ENCODE measurements at places on chromosomes 4 and X. TPM values are rescaled to one million over a fixed set of nuclear protein-coding genes. Genes with fewer than 3 reads are reported as not detected.

GRCh38 chr4:154720123-154720522 lies 23.7 kb upstream of the LRAT start:
- no peak overlapping the region for H3K4me3 ChIP-seq
- no peaks in the 10 kb centered on the region for H3K27me3 ChIP-seq
- H3K27ac ChIP-seq = no peak overlapping the region
- no peak for DNase-seq
- H3K36me3 ChIP-seq = no peaks in the 10 kb centered on the region
- H3K4me1 ChIP-seq = no peaks in the 10 kb centered on the region

DNA sequence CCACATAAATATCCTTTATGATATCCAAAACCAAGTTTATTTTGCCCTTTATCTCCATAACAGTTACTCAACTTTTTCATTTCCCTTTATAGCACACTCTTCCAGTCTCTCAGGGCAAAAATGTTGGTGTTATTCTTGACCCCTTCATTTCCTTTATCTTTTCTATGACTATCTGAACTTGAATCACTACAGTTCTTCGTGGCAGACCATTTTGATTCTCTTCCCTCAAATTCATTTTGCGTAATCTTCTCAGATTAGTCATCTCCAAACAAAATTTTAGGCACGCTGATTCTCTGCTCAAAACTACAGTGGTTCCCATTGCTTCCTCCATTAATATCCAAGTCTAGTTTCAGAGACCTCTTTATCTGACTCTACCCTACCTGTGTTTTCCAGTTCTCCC lies 26.1 kb downstream of the RUFY3 start:
- DNase-seq = no peak
- H3K4me1 ChIP-seq = no peaks in the 10 kb centered on the region
- no peak overlapping the region for H3K4me3 ChIP-seq
- no peak overlapping the region for H3K27ac ChIP-seq

DNA sequence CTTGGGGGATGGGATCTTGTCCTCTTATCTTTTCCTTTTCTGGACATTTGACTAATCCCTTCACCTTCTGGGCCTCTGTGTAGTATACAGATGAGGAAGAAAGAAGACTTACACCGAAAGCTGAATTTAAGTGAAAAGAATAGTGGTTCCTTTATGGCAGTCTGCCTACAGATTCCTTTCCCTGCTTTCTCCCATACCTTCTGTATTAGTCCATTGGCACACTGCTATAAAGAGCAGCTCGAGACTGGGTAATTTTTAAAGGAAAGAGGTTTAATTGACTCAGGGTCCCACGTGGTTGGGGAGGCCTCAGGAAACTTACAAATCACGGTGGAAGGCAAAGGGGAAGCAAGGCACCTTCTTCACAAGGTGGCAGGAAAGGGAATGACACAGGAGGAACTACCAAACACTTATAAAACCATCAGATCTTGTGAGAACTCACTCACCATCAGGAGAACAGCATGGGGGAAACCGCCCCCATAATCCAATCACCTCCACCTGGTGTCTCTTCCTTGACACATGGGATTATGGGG lies 34.0 kb upstream of the CD38 start:
- no peak overlapping the region for H3K27ac ChIP-seq
- no peak for DNase-seq
- H3K4me1 ChIP-seq = peaks cover 6% of the 10 kb centered on the region
- no peaks in the 10 kb centered on the region for H3K36me3 ChIP-seq
- H3K27me3 ChIP-seq = no peaks in the 10 kb centered on the region

- no peak overlapping the region for H3K27ac ChIP-seq
- H3K4me1 ChIP-seq = no peaks in the 10 kb centered on the region
- no peak overlapping the region for H3K4me3 ChIP-seq
- no peak for DNase-seq
- no peaks in the 10 kb centered on the region for H3K36me3 ChIP-seq
- no peaks in the 10 kb centered on the region for H3K27me3 ChIP-seq
Measured at GRCh38 chrX:109847257-109848187, 114.5 kb upstream of the ACSL4 start.

- no peak overlapping the region for H3K27ac ChIP-seq
- no peaks in the 10 kb centered on the region for H3K4me1 ChIP-seq
- no peak overlapping the region for H3K4me3 ChIP-seq
- H3K36me3 ChIP-seq = no peaks in the 10 kb centered on the region
- H3K27me3 ChIP-seq = no peaks in the 10 kb centered on the region
Measured at GRCh38 chr4:12446256-12446655, 1017.6 kb upstream of the HS3ST1 start.

- DNase-seq = no peak
- H3K27ac ChIP-seq = no peak overlapping the region
- H3K4me3 ChIP-seq = no peak overlapping the region
- no peaks in the 10 kb centered on the region for H3K27me3 ChIP-seq
- H3K36me3 ChIP-seq = no peaks in the 10 kb centered on the region
Measured at GRCh38 chrX:25290132-25290531, 274.4 kb upstream of the ARX start.

- H3K27ac ChIP-seq = no peak overlapping the region
- no peak overlapping the region for H3K4me3 ChIP-seq
- H3K36me3 ChIP-seq = no peaks in the 10 kb centered on the region
- peaks cover under 1% of the 10 kb centered on the region for H3K4me1 ChIP-seq
- no peak for DNase-seq
Measured at GRCh38 chr4:122091836-122092405, 60.2 kb upstream of the BLTP1 start.

- no peak overlapping the region for H3K4me3 ChIP-seq
- no peaks in the 10 kb centered on the region for H3K36me3 ChIP-seq
- DNase-seq = no peak
- no peaks in the 10 kb centered on the region for H3K4me1 ChIP-seq
Measured at GRCh38 chr4:8147231-8147970, 11.2 kb downstream of the ABLIM2 start.

- no peaks in the 10 kb centered on the region for H3K27me3 ChIP-seq
- H3K4me1 ChIP-seq = no peaks in the 10 kb centered on the region
- no peaks in the 10 kb centered on the region for H3K36me3 ChIP-seq
Measured at GRCh38 chr4:22115262-22115661, 166.7 kb upstream of the KCNIP4 start.

The NPY1R gene
- total RNA-seq = 11.6 TPM

The FGG gene
- not detected for total RNA-seq

The INPP4B gene
- 8.0 TPM for total RNA-seq

The RELL1 gene
- 110 TPM for total RNA-seq

The TLL1 gene
- 6.7 TPM for total RNA-seq

The TMPRSS11F gene
- not detected for total RNA-seq

The MTTP gene
- total RNA-seq = 0.67 TPM

The PCDH7 gene
- total RNA-seq = 48.4 TPM
